ENCODE measurements at places on chromosomes 7 and 10.

- no peak for DNase-seq
Observed at GRCh38 chr10:132993271-132994184, 51.2 kb upstream of the CFAP46 start.

- DNase-seq: no peak
Observed at GRCh38 chr7:46774515-46774914, 807.4 kb downstream of the TNS3 start.

- no peak for DNase-seq
Observed at GRCh38 chr10:75693489-75693888, 262.1 kb downstream of the LRMDA start.

- no peak for DNase-seq
Observed at GRCh38 chr10:113329121-113329596, 223.7 kb upstream of the HABP2 start.

DNA sequence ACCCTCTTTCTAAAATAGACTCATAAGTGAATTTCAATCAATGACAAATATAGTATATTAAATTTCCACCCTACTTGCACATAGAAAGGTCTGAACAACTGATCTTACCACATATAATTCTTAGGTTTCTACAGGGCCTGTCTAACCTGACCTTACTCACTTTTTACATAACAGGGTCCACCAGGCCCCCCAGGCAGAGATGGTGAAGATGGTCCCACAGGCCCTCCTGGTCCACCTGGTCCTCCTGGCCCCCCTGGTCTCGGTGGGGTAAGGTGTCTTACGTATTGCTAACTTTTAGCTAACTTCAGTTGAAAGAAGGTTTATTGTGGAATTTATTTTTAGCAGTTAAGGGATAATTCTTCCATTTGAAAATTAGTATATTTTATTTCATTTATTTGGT lies 5.3 kb downstream of the COL1A2 start:
- no peak for DNase-seq

- no peak for DNase-seq
Observed at GRCh38 chr7:91850455-91850854, 30.0 kb downstream of the MTERF1 start.

DNA sequence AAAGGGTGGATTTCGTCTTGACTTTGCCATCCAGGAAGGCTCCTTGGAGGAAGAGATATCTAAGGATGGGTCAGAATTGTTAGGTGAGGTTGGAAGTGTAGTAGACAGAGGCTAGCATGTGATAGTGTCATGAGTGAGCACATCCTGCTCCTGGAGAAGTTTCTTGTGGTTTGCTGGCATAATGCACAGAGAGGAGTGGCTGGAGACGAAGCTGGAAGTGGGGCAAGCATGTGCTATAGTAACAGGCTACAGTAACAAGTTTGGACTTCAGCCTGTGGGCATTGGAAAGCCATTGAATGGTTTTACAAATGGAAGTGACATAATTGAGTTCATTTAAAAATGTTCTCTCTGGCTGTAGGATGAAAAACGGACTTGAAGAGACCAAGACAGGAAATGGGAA lies 175.6 kb upstream of the VWC2 start:
- DNase-seq: no peak

DNA sequence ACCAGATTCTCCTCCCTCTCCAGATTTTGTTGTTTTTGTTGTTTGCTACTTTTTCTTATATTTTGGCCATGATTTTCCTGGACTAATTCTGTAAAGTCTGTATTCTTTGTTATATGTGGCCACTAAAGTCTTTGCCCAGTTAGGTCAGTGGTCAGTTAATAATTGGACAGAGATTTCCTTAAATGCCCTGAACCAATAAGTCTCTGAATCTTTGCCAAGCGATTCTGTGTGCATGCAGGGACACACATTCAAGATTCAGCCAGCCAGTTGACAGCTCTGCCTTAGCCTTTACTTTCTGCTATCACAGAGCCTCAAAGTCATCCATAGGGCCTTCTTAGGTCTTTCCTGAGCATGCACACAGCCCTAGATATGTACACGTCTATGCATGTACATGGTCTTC lies 11.0 kb upstream of the COL17A1 start:
- no peak for DNase-seq

DNA sequence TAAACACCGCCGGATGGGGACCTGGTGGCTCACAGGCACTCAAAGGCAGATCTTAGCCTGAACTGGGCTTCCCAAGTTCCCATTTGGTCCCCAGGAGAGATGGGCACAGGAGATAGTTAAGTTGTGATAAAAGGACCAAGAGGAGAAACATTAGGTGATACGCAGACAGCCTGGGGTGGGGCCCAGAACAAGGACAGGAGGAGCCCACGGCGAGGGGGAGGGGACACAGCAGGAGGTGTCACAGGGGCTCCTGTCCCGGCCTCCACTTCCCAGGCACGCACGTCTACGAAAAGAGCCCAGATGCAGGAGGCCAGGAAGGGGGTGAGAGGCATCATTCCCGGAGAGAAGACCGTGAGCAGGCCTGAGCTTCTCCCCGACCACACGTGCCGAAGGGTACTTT lies 16.3 kb upstream of the DNAAF5 start:
- no peak for DNase-seq

DNA sequence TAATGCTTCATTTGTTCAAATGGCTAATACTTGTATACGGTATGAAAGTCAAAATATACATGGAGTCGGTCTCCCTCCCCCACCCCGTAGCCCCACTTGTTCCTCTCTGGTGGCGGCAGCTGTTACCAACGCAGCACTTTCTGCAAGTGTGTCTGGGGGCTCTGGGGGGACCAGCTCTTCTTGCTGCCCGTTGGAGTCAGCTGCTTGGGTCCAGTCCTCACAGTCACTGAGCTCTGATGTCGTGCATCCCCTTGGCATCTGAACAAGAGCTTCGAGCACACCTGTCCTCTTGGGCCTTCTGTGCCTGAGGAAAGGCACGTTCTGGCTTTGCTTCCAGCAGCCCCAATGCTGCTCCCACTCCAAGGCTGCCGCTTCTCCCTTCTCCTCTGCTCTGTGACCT lies 493.1 kb downstream of the PLXNA4 start:
- DNase-seq: no peak

- DNase-seq: no peak
Observed at GRCh38 chr10:74558897-74559296, 267.5 kb upstream of the KAT6B start.
